ENCODE measurements at places on chromosomes 7 and 10.

DNA sequence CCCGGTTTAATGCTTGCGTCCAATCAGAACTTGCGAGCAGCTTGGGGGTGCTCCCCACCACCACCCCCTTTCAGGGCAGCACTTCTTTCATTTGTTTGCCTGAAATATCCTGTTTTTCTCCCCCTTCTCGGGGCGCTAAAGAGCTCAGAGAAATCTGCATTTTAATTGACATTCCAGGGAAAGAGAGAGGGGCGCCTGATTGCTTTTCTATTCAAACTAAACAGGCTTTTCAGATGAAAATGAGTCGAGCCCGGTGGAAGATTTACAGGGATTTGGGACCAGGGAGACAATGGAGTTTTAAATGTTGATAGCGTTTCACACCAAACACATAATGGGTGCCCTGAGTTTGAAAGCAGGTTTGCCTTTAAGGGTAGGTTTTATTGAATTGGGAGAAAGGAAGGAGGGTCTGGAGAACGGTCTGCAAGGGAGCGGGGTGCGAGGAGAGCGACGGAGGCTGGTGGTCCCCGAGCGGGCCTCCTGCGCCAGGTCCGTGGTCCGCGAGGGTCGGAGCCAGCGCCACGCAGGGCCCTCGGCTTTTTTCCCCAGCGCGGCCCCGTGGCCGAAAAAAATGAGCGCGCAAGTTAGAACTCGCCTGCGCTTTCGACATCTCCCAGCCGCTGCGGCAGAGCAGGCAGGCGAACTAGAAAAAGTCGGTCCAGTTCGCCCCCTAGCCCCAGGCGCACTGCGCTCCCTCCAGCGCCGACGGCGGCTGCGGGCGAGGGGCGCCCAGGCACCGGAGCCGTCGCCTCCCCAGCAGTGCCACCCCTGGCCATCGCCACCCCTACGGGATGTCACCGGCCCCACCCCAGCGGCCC lies 1.3 kb downstream of the FGFR2 start:
- DNase-seq: peak; percentile 84

DNA sequence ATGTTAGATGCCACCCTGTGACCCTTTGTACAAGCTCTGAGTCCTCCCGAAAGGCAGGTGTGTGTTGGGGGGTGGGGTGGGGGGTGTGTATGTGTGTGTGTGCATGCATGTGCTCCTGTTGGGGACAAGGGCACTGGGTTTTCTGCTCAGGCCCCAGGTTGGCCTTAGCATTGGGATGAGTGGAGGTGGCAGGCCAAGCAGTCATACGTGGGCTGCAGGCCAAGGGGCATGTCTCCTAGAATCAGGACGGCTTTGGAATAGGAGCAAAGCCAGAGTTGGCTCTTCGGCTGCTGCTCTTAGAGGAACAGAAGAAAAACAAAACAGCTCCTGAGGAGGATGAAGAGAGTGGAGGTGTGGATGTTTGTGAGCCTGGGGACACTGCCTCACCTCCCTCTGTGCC lies 26.0 kb downstream of the HSPA12A start:
- no peak for DNase-seq

DNA sequence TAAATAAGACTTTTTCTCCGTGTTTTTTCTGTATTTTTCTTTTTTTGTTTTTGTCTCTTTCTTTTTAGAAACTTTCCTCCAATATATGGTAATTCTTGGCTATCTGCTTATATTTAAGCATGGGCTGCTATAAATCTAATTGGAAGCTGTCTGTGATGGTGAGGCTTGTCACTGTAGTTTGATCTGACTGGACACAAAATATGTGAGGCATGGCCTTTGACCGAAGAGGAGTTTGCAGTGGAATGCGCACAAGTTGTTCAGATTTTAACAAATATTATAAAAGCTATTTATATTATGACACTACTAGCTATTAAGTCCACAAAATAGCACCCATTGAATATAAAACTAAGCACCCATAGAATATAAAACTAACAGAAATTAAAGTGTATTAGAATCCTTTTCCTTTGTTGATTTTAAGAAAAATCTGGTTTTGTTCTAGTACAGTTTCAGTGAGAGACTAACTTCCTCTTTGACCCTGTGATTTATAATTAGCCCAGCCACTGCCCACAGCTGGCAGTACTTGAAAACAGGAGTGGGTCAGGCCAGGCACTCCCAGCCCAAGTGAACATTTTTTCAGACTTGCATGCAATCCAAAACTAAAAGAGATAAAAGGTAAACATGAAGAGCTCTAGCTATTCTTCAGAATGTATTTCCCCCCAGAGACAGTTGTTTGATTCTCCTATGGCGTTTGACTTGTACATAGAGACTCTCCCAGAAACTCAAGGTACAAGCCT lies 69.9 kb upstream of the FGL2 start:
- DNase-seq: no peak

- DNase-seq: no peak
Measured at GRCh38 chr10:85457191-85457590, 909.4 kb downstream of the GRID1 start.

GRCh38 chr10:129742742-129743550 lies 221.1 kb downstream of the EBF3 start:
- DNase-seq: no peak

DNA sequence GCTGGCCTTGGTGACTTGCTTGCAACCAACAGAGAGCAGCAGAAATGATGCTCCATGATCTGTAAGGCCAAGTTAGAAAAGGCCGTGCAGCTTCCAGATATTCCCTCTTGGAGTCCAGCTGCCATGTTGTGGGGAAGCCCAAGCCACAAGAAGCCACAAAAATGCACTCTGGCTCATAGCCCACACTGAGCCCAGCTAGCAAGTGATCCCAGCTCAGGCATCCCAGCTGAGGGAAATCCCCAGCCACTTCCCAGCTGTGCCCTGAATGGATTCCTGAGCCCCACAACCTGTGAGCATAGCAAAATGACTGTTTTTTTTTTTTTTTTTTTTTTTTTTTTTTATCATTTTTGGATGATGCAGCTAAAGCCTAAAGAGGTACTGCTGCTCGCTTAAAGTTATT lies 11.1 kb upstream of the SDK1 start:
- DNase-seq: no peak

GRCh38 chr10:58157076-58157766 lies 110.5 kb downstream of the IPMK start:
- no peak for DNase-seq

GRCh38 chr7:122013065-122013464 lies 131.0 kb downstream of the AASS start:
- DNase-seq: no peak

- DNase-seq: no peak
Measured at GRCh38 chr7:141402277-141402996, 148.8 kb upstream of the AGK start.

DNA sequence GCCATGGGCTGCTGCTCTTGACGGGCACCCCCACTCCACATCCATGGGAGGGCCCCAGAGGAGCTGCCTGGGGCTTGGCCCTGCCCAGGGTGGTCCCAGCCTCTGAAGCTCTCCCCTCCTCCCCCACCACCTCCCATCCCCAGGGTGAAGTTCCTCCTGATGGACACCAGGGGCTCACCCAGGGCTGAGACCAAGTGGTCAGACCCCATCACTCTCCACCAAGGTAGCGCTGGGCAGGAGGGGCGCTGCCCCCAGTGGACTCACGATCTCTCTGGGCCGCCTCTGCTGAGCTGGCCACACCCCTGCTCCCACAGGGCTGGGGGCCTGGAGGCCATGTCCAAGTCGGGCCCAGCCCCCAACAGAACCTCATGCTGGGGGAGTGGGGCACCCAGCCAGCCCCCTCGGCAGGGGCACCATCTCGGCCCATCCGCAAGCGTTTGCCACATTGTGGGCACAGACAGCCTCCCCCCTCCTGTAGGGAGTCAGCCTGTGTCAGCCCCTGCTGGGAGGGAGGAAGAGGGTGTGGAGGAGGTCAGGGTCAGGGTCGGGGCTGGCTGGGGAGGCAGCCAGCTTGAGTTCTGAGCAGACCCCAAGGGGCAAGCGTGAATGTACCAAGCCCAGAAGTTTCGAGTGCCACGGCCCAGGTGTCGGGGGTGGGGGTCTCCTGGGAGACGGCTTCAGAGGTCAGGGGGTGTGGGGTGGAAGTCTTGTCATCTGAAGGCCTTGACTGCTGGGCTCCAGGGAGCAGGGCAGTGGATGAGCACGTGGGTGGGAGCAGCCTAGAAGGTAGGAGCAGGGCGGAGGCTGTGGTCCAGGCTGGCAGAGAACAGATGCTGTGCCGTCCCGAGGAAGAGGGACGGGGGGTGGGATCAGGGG lies 2.8 kb downstream of the UPK3B start:
- peak; percentile 50 for DNase-seq

DNA sequence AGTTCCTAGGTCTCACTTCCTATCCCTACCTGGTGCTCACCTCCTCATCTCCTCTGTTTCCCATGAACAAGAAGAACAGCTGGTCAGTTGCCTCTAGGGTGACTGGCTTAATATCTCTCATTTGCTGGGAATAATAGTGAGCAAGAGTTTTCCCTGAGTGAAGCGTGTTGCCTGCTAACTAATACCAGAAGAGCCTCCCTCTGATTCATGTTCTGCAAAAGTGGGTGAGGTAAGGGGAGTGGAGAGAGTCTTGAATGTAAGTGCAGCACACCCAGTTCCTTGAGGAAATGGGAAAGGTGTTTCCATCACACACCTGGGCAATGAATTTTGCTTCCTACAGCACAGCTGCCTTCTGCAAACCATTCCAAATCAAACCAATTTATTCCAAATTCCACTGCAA lies 29.6 kb downstream of the FZD1 start:
- no peak for DNase-seq

DNA sequence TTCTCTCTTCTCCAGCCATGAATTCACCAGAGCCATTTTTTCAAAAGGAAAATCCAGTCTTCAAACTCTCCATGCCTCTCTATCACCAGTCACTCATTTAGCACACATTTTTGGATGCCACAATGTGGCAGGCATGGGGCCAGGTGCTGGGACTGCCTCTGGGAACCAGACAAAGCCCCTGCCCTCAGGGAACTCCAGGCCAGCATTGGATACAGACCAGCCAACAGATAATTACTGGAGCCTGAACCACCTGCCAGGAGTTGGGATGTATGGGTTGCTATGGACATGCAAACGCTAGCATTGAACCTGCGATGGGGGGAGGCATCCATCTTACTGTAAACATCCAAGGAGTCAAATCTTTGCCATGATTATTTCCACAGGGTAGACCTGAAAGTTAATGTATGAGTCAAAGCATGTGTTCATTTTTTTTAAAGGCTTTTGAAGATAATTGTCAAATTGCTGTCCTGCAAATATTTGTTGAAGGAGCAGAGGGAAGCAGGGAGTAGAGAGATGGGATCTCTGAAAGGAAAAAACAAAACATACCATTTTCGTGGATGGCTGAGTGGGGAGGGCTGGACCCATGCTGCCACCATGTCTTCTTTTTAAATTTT lies 43.2 kb downstream of the SRRM3 start:
- DNase-seq: no peak

- no peak for DNase-seq
Measured at GRCh38 chr10:110408203-110408871, 89.4 kb upstream of the DUSP5 start.

DNA sequence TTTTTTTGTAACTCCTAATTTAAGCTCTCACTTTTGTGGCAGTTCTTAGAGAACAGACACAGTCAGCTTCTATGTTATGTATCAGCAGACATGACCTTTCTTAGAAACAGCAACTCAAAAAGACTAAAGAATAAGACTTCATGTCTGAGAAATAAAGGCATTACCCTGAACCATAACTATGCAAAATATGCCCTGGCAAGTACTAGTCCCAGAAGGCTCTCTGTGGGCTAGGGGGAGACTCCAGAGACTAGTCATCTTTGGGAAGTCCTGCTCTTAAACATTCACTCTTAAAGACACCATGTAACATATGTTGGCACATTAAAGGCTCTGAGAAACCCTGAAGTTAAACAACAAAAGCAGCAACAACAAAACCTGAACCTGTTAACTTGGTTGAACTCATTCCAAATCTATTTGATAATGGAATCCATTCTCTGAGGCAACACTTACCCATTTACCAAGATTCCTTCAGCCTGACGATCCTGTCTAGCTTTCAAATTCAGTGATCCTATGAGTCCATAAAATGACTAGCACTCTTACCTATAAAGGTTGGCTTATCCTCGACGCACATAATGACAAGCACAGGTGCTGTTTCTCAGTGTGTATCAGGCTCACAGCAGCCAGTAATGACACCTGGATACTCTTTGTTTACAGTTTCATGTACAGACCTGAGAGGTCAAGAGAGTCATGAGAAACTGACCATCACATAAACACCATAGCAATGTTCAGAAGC lies 62.3 kb downstream of the OSBPL3 start:
- no peak for DNase-seq

- no peak for DNase-seq
Measured at GRCh38 chr10:12642036-12642435, 292.7 kb downstream of the CAMK1D start.

DNA sequence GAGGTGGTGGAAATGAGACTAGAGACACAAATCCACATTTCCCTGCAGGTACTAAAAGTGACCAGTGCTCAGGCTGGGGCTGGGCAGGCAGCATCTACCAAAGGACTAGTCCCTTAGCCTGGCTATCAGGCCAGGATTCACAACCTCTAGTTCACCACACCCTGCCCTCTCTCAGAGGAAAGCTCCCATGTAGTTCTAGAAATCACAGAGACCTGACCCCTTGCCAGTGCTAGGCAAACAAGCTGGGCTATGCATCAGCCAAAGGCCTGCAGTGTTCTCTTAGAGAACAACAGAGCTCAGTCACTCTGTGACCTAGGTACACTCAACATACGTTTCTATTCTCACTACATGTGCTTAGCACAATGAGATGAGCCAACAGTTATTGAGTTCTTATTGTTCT lies 26.7 kb upstream of the LRRC4 start:
- DNase-seq: no peak

DNA sequence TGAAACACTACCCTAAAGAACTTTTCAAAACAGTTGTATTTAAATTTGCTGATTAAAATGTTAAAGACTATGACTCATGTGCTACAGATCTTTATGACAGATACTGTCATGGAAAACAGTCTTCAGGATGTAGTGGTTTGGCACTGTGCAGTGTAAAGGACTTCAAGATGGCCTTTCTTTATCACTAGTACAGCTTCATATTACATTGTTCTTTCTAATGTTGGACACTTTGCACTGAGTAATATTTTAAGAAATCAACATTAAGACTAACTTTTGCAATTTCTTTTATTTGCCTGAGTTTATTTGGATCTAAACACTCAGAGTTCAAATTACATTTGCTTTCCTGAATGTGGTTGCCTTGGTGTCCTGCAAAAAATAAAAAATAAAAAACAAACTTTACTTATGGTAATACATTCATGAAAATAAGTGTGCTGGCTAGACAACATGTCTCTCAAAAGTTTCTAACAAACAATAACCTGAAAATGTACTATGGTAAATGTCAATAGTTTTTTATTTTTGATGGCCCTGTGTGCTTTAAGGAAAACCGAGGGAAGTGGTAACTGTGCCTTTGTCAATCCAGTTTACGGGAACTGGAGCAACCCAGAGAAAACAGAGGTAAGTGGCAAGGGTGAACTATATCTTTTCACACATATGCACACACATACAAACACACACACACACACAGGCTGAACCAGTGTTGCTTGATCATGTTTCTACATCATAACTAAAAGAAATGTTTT lies 85.9 kb upstream of the PLXDC2 start:
- no peak for DNase-seq

GRCh38 chr7:51160990-51161615 lies 155.5 kb downstream of the COBL start:
- DNase-seq: peak; percentile 65

Measured in HAP-1 (cell line).